ENCODE measurements at places on chromosomes 12 and 14. TPM values are rescaled to one million over a fixed set of nuclear protein-coding genes. Genes with fewer than 3 reads are reported as not detected.

DNA sequence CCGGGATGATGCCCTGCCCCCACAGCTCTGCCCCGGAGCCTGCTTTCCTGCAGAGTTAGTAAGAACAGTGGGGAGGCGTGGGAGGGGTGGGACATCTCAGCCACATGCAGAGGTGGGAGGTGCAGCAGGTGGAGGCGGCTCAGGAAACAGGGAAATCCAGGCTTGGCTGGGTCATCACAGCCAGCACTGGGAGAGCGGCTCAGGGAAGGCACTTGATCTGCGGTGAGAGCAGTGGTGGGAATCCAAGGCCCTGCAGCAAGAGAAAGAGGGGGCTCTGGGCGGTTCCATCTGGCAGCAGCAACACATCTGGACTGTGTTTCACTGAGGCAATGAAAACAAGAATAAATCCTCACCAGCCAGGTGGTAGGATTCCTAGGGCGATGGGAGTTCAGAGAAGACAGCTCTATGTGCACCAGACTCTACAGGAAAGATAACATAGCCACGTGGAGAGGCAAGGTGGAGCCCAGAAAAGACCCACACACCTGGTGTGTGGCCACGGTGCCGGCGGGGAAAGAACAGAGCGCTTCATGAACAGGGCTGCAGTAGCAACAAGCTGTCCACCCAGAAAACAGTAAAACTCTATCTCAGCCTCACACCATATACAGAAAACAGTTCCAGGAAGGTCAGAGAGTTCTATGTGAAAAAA, 57.6 kb downstream of the CCDC85C start:
- no peak overlapping the region for H3K27ac ChIP-seq
- no peak overlapping the region for H3K4me3 ChIP-seq
- no peak for DNase-seq
- H3K4me1 ChIP-seq = no peaks in the 10 kb centered on the region

Gene GLT1D1
- total RNA-seq = 0.33 TPM

DNA sequence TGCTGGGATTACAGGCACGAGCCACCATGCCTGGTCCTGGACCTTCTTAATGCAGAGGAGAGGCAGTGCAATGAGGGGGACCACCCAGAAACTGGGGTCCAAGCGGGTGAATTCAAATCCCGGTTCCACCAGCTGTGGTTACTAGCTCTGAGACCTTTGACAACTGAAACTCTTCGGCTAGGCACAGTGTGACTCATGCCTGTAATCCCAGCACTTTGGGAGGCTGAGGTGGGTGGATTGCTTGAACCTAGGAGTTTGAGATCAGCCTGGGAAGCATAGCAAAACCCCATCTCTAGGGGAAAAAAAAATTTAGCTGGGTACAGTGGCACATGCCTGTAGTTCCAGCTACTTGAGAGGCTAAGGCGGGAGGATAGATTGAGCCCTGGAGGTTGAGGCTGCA, 5.0 kb upstream of the CD4 start:
- H3K4me1 ChIP-seq = peaks cover 99% of the 10 kb centered on the region
- H3K36me3 ChIP-seq = no peaks in the 10 kb centered on the region

- H3K4me1 ChIP-seq = no peaks in the 10 kb centered on the region
- H3K4me3 ChIP-seq = no peak overlapping the region
- no peak overlapping the region for H3K27ac ChIP-seq
- no peak for DNase-seq
- no peaks in the 10 kb centered on the region for H3K36me3 ChIP-seq
These were observed 10.9 kb upstream of the PIK3C2G start for GRCh38 chr12:18250313-18250916.

GRCh38 chr14:68466491-68466977, 326.3 kb downstream of the ZFP36L1 start:
- H3K36me3 ChIP-seq = no peaks in the 10 kb centered on the region
- peak overlapping the region; percentile 50 for H3K27ac ChIP-seq
- no peaks in the 10 kb centered on the region for H3K27me3 ChIP-seq
- no peak for DNase-seq
- H3K4me1 ChIP-seq = no peaks in the 10 kb centered on the region

DNA sequence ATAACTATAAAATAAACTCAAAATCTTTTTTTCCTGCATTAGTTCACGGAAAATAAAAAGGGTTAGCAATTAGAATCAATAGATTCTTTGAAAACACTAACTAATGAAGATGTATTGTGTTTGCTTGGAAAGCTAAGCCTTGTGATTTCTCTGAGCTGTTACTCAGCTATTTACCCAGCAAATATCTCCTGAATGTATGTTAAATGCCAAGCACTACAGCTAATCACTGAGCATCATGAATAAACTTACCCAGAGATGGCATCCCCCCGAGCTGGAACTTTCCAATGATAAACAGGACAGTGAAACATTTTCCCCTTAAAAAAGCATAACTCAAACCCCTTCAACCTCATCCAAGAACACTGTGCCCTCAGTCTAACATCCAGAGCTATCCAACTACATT, 71.2 kb downstream of the SLC2A13 start:
- H3K36me3 ChIP-seq = no peaks in the 10 kb centered on the region
- DNase-seq = no peak
- no peak overlapping the region for H3K4me3 ChIP-seq
- H3K27me3 ChIP-seq = no peaks in the 10 kb centered on the region
- H3K27ac ChIP-seq = no peak overlapping the region

- peaks cover 14% of the 10 kb centered on the region for H3K4me1 ChIP-seq
- no peaks in the 10 kb centered on the region for H3K36me3 ChIP-seq
- H3K27me3 ChIP-seq = no peaks in the 10 kb centered on the region
- no peak overlapping the region for H3K27ac ChIP-seq
These were observed 58.3 kb downstream of the NINJ2 start for GRCh38 chr12:604956-605355.

GRCh38 chr14:87944987-87945604, 47.9 kb downstream of the GALC start:
- no peak for DNase-seq
- no peak overlapping the region for H3K4me3 ChIP-seq
- H3K27me3 ChIP-seq = no peaks in the 10 kb centered on the region
- H3K36me3 ChIP-seq = peaks cover 11% of the 10 kb centered on the region
- H3K27ac ChIP-seq = no peak overlapping the region

Gene FKBP4
- 50.5 TPM for total RNA-seq

Gene STAT2
- total RNA-seq = 73.3 TPM

DNA sequence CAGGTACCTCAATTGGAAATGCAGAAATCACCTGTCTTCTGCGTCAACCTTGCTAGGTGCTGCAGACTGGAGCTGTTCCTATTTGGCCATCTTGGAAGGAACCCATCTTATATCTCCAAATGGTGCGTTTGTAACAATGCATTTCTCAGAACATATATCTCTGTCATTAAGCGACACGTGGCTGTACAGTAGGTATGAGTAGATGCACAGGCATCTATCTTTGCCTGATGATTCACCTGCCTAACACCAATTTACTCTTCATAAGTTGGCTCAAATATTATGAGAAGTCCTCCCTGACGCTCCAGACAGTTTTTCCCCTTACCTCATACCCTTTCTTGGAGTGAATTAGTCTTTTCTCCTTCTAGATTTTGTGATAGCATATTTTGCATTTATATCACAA, 44.2 kb downstream of the GPR137C start:
- no peaks in the 10 kb centered on the region for H3K27me3 ChIP-seq
- no peaks in the 10 kb centered on the region for H3K36me3 ChIP-seq
- H3K4me1 ChIP-seq = no peaks in the 10 kb centered on the region
- no peak overlapping the region for H3K4me3 ChIP-seq
- H3K27ac ChIP-seq = no peak overlapping the region

- no peak overlapping the region for H3K27ac ChIP-seq
- H3K36me3 ChIP-seq = no peaks in the 10 kb centered on the region
- H3K4me3 ChIP-seq = no peak overlapping the region
- H3K27me3 ChIP-seq = no peaks in the 10 kb centered on the region
These were observed 735.4 kb upstream of the TMEM132C start for GRCh38 chr12:127531542-127531941.

Gene LRRC10
- total RNA-seq = 0.05 TPM

DNA sequence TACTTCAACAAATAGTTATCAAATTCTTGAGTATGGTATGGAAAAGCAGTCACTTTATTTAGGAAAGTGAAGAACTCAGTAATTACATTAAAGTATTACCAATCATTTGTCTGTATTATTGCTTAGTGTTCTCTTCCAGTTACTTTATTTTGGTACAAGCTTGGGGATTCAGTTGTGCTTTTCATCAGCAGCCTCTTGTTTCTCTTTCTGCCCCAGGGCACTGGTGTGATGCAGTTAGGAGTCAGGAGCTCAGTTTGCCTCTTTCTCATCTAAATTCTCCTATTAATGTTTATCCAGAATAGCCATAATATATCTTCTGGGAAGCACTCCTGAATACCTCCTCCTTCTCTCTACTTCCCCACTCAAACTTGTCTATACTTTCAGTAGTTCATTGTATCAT, 25.7 kb downstream of the PMCH start:
- no peak overlapping the region for H3K27ac ChIP-seq
- H3K4me1 ChIP-seq = no peaks in the 10 kb centered on the region
- no peak for DNase-seq

DNA sequence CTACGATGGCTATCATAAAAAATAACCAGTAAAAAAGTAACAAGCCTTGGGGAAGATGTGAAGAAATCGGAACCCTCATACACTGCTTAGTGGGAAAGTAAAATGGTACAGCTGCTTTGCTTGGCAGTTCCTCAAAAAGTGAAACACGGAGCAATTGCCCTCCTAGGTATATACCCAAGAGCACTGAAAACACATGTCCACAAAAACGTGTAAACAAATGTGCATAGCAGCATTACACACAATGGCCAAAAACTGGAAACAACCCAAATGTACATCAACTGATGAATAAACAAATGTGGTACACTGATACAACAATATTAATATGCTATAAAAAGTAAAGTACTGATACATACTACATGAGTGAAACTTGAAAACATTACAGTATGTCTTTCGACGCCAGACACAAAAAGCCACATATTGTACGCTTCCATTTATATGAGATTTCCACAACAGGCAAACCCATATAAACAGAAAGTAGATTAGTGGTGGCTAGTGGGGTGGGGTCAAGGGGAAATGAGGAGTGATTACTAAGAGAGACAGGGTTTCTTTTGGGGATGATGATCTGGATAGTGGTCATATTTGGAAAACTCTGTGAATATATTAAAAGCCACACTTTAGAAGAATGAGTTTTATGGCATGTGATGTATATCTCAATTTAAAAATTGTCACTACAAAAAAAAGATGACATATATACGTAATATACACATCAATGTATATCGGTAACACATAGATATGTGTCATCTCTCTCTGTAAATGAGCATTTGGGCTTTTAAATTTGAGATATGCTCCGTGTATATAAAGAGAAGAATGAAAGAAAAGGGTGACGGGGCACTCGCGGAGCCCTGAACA, 996 bp downstream of the SLC41A2 start:
- H3K27ac ChIP-seq = no peak overlapping the region
- H3K36me3 ChIP-seq = no peaks in the 10 kb centered on the region
- H3K27me3 ChIP-seq = peaks cover 54% of the 10 kb centered on the region
- DNase-seq = no peak
- H3K4me3 ChIP-seq = peak overlapping the region; percentile 56

Gene PPP2R3C
- 48.8 TPM for total RNA-seq

DNA sequence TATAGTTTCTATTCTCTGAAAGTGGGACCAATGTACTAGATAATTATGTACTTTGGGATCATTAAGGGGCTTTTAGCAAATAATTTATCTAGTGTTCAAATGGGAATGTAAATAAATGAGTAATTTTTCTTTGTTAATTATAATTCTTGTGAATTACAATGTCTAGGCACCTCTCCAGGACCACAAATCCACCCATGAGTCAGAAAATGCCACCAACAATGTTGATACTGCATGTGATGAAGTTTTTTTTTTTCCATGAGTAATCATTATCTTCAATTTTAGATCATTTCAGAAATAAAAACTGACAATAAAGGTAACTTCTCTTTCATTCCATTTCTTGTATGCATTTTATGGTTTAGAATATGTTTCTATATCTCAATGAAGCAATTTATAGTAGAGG, 470.3 kb downstream of the VRK1 start:
- no peak overlapping the region for H3K4me3 ChIP-seq
- no peaks in the 10 kb centered on the region for H3K36me3 ChIP-seq
- DNase-seq = no peak
- H3K27ac ChIP-seq = no peak overlapping the region

- no peak for DNase-seq
- no peak overlapping the region for H3K27ac ChIP-seq
- H3K36me3 ChIP-seq = no peaks in the 10 kb centered on the region
- no peaks in the 10 kb centered on the region for H3K27me3 ChIP-seq
- H3K4me3 ChIP-seq = no peak overlapping the region
These were observed 365.7 kb downstream of the FLRT2 start for GRCh38 chr14:85895603-85896002.

Gene RBP5
- total RNA-seq = 19.4 TPM

Gene TMEM30B
- total RNA-seq = 3.1 TPM

DNA sequence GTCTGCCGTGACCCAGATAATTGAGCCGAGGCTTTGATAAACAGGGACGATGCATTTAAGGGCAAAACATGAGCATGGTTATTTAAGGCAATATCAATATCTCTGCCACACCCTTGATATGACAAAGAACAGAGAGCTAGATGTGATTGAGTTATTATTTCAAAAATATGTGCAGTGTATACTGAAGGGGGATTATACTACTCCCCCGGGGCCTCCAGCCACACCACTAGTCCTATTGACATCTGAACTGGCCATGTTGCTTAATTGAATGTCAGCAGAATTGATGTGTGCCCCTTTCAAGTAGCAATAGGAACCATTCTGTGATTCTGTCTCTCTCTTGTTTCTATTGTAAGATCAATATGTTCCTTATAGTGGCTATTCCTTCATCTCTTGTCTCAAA, 794.8 kb upstream of the SEL1L start:
- no peaks in the 10 kb centered on the region for H3K27me3 ChIP-seq
- H3K27ac ChIP-seq = no peak overlapping the region
- no peak overlapping the region for H3K4me3 ChIP-seq
- H3K36me3 ChIP-seq = no peaks in the 10 kb centered on the region

DNA sequence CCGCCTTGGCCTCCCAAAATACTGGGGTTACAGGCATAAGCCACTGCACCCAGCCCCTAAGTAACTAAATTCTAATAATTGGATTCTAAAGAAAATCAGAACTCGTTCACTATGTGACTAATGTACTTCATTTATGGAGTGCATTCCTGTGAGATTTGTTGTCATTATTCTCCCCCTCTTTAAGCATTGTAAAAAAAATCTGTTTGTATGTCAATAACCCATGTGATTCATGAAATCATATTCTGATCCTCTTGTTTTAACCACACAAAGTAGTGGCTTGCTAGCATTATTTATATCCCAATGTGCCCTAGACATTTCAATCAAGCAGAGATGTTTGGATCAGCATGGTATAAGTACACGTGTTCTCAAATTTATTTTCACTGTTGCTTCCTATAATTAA, 78.2 kb upstream of the OSBPL8 start:
- no peaks in the 10 kb centered on the region for H3K27me3 ChIP-seq
- no peaks in the 10 kb centered on the region for H3K36me3 ChIP-seq
- no peak overlapping the region for H3K27ac ChIP-seq
- no peak overlapping the region for H3K4me3 ChIP-seq

- no peak overlapping the region for H3K27ac ChIP-seq
- no peak overlapping the region for H3K4me3 ChIP-seq
- DNase-seq = no peak
- no peaks in the 10 kb centered on the region for H3K36me3 ChIP-seq
- H3K27me3 ChIP-seq = no peaks in the 10 kb centered on the region
These were observed 65.5 kb upstream of the KITLG start for GRCh38 chr12:88645816-88646215.

- no peak overlapping the region for H3K27ac ChIP-seq
- H3K4me1 ChIP-seq = no peaks in the 10 kb centered on the region
- no peak for DNase-seq
- no peak overlapping the region for H3K4me3 ChIP-seq
- no peaks in the 10 kb centered on the region for H3K27me3 ChIP-seq
These were observed 119.3 kb downstream of the NTN4 start for GRCh38 chr12:95671265-95671664.

All from thymus (tissue), 14 donors.